ENCODE measurements at places on chromosomes 1 and 21.

- DNase-seq: no peak
Measured at GRCh38 chr1:232531291-232531690, 98.6 kb downstream of the SIPA1L2 start.

DNA sequence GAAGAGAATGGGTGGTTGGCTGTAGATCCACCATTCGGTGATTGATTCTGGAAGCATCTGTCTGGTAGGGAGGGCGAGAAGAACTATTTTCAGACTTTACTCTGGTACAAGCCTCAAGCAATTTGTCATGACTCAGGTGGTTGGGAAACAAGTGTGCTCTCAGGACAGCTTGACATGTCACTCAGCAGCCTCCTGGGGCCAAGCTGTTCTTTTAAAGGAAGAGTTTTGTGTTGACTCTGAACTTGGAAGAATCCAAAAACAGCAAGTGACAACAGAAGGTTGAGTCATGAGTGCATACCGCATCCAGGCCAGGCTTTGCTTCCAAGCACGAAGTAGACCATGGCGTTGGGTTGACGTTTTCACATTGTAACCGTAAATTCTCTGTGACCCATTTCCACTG, 65.9 kb downstream of the CLIC6 start:
- no peak for DNase-seq

DNA sequence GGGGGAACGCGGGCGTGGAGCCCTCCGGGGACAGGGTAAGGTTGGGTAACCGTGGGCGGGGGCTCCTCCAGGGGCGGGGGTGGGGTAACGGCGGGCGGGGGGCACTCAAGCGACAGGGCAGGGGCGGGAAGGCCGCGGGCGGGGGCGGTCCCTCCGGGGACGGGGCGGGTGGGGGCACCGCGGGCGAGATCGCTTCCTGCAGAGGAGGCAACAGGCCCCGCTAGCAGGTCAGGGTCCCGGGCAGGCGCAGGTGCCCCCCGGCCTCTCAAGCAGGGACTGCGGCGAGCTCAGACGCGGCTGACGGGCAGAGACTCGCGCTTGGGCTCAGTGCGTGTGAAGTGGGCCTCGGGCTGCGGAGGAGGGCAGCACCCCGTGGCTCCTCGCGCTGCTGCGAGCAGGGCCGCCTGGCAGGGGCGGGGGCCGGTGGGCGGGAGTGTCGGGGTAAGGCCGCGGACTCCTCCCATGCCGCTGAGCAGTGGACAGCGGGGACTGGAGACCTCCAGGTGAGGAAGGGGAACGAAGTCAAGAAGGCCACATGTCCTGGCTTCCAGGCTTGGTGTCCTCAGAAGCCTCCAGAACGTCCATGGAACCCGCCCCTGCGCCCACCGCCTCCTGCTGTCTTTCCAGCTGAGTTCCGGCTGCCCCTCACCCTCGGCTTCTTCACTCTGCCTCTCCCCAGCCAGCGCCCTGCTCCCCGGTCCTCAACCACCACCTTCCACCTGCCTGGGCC, 627 bp upstream of the GNB1 start:
- peak; percentile 93 for DNase-seq

DNA sequence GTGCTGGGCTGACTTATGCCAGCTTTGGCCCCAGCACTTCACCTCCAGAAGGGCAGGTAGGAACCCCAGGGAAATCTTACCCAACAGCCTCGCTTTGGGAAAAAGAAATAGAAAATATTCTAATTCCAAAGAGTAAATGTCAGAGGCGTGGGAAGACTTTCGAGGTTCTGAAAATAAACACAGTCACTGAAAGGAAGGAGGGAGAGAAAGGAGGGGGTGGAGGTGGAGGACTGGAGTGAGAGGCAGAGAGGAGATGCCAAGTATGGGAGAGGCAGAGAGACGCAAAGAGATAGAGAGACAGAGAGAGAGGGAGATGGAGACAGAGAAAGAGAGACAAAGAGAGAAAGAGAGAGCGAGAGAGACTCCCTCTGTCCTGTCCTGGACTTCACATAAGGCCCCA, 395.0 kb downstream of the PTPRU start:
- no peak for DNase-seq

GRCh38 chr1:247539215-247539614, 3.0 kb upstream of the OR2C3 start:
- DNase-seq: no peak

GRCh38 chr1:8462371-8462892, 144.5 kb downstream of the SLC45A1 start:
- no peak for DNase-seq

DNA sequence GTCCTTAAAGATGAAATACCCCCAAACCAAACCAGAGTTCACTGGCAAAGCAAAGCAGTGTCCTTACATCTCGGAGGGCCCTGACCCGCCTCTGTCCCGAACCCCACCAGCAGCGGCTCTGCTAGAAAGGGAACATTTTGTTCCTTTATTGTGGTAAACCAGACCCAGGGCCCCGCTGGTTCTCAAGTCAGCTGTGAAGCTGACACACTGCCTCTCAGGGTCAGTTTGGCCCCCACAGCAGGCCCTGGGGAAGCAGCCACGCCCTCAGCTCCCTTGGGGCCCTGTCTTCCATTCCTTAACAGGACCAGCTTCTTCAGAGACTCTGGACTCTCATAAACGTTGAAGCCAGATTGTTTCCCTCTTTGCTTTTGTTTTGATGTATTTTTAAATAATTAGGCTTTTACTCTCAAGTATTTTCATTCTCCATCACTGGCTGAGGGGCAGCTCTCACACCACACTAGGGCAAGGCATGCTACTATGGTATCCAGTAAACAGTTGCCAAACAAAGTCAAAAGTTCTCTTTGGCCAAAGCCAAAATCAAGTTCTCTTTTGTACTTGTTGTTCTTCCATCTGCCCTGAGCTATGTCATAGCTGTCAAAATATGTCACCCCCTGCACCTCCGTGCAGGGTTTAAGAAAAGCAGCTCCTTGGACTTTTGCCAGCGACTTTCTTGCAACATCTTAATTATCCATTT, 61.1 kb upstream of the ANGPTL1 start:
- DNase-seq: no peak

GRCh38 chr1:109626682-109627408, 7.2 kb downstream of the AMPD2 start:
- no peak for DNase-seq

GRCh38 chr1:156114919-156115513, 505 bp downstream of the LMNA start:
- peak; percentile 30 for DNase-seq

DNA sequence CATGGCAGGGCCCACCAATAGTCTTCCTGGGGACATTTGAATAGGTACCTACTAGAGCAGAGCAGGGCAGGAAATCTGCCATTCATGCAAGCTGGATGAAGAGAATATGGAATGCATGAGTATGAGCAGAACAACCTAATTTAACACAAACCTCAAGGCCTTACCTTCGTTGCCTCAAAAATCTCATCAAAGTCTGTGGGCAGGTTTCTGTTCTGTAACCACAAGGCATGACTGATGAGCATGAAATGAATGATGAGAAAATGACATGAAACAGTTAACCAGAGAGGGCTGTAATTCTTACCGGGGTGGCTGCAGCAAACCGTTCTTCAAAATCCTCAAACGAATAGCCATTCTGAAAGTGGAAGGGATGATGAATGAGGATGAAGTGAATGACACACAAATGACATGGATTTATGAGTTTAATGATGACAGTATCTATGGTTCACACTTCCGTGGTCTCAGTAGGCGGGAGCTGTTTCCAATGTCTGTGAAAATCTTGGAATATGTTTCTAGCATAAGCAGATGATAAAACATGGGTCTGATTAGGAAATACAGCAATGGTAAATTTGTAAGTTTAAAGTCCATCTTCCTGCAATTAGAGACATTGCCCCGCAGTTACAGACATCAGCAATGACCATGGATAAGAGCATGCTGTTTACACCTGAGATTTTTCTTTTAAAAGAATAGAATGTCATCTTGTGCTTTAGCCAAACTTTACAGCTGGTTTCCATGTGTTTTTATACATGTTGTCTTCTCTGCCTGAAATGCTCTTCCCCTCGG, 67.6 kb upstream of the C8B start:
- DNase-seq: no peak

DNA sequence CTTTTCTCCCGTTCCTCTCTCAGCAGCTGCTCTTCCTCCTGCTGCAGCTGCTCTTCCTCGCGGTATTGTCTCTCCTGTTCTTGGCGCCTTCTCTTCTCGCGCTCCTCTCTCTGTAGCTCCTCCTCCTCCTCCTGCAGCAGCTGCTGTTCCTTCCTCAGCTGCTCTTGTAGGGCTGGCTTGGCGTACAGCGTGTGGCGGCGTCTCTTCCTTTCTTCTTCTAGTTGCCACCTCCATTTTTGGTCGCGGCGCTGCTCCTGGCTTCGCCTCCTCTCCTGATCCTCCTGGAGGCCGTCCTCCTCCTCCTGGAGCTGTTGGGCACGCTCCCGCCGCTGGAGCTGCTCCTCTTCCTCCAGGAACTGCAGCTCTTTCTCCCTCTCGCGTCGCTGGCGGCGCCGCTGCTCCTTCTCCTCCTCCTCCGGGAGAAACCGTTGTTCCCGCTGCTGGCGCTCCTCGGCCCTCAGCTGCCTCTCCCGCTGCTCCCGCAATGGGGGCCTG, 4.8 kb downstream of the TCHH start:
- peak; percentile 54 for DNase-seq

DNA sequence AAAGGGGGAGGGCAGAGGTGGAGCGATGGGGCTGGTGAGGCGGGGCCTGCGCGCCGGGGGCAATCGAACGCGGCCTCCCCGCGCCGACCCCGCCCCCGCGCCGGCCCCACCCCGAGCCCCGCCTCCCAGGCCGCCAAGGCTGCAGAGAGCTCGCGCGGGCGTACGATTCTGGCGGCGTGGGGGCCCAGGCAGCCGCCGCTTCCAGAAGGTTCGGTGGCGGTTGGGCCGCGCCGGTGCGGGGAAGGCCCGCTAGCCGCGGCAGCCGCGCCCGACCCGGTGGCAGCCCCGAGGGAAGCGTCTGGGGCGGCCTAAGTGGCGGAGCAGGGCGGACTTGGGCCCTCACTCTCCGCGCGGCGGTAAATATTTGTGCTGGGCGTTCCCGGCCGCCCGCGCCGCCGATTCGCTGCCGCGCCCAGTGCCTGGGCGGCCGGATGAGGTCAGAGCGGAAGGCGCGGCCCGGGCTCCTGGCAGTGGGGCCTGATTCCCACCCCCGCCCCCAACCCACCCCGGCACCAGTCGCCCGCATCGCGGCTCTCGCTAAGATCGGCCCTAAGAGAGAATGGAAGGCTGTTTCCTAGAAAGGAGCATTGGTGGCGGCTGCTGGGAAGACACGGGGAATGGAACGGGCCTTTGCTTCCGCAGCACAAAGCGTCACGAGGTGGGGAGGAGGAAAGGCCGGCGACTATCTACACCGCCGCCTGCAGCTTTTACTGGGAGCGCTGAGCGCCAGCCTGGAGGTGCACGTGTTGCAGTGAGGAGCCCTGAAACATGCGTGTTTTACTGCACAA, at the start of gene ACOT7:
Gene ACOT7, minus strand, starts transcription at position 368 of the 788 bp plus-strand sequence. CDS start 368 bp downstream, outside the sequence.
- DNase-seq: peak; percentile 99

DNA sequence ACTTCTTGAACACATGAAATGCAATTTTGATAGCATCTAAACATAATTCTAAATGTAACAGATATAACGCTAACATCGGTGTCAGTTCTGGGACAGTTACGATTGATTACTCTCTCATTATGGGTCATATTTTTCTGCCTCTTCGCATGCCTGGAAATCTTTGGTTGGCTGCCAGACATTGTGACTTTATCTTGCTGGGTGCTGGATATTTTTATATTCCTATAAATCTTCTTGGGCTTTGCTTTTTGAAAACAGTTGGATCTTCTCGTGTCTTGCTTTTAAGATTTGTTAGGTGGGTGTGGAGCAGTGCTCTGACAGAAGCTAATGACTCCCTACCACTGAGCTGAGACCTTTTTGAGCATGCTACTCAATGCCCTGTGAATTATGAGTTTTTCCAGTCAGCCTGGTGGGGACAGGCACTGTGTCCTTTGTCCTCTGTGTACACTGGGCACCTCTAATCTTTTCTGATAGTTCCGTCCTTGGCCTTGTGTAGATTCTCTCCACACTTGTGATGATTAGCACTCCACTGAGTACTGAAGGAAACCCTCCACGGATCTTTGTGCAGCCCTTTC, 28.0 kb upstream of the EDARADD start:
- no peak for DNase-seq

GRCh38 chr1:212692774-212693644, 6.6 kb downstream of the BATF3 start:
- no peak for DNase-seq

DNA sequence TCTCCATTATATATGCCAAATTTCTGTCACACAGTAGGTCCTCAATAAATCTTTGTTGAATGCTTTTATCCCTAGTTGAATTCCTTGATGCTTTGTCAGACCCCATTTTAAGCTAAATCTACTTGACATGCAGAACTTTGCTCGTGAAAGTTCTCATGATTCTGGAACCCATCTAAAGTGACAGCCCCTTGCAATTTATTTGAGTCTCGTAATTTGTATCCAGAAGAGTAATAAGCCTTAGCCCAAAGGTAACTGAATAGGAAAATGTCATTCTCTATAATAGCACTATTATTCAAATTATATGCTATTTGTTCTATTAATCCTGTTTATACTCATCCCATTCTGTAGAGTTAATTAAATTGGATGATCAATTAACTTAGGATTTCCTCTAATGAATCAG, 466.6 kb upstream of the OLFM3 start:
- DNase-seq: no peak

DNA sequence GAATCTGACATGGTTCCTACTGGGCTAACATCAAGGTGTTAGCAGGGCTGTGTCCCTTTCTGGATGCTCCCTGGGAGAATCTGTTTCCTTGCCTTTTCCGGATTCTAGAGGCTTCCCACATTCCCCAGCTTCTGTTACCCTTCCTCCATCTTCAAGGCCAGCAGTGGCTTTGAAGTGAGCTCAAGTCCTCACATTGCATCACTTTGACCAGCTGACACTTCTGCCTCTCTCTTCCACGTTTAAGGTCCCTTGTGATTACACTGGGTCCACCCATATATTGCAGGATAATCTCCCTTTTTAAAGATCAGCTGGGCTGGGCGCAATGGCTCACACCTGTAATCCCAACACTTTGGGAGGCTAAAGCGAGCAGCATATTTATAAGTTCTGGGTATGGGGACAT, 33.1 kb downstream of the CNST start:
- DNase-seq: no peak

- DNase-seq: no peak
Measured at GRCh38 chr1:180947901-180948640, 35.4 kb downstream of the KIAA1614 start.

- no peak for DNase-seq
Measured at GRCh38 chr1:230107941-230108340, 40.9 kb downstream of the GALNT2 start.

DNA sequence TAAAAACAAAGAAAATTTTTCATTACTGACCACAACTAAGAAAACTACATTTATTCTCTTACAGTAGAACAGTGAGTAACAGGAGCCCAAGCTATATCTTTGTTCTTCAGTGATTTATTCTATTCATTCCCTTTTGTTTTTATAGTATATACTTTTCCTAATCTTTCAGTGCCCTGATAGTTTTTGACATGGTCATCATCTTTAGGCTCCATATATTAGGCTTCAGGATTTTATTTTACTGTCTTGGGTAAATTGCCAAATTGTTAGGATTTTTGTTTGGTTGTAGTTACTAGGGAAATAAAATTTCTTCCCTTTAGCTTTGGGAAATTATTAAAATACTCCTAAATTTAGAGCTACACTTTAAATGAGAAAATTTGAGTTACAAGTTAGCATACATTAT, 10.3 kb downstream of the FBXO28 start:
- no peak for DNase-seq
